ENCODE measurements at places on chromosomes 5 and 9.
A peak's percentile ranks its signal among the peaks of the same experiment; 100 is the strongest.

DNA sequence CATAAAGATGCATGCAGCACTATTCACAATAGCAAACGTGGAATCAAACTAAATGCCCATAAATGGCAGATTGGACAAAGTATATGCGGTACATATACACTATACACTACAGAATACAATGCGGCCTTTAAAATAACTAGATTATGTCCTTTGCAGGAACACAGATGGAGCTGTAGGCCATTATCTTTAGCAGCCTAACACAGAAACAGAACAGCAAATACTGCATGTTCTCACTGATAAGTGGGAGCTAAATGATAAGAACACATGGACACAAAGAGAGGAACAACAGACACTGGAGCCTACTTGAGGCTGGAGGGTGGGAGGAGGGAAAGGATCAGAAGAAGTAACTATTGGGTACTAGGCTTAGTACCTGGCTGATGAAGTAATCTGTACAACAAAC, 758.2 kb downstream of the TLE1 start:
- DNase-seq: no peak

GRCh38 chr5:41773799-41774198, 96.4 kb downstream of the OXCT1 start:
- no peak for DNase-seq

- no peak for DNase-seq
Measured at GRCh38 chr5:165185716-165186115, 1680.3 kb downstream of the MAT2B start.

GRCh38 chr5:113205323-113205722, 228.7 kb downstream of the DCP2 start:
- no peak for DNase-seq

GRCh38 chr5:1554410-1554967, 30.7 kb upstream of the LPCAT1 start:
- no peak for DNase-seq

DNA sequence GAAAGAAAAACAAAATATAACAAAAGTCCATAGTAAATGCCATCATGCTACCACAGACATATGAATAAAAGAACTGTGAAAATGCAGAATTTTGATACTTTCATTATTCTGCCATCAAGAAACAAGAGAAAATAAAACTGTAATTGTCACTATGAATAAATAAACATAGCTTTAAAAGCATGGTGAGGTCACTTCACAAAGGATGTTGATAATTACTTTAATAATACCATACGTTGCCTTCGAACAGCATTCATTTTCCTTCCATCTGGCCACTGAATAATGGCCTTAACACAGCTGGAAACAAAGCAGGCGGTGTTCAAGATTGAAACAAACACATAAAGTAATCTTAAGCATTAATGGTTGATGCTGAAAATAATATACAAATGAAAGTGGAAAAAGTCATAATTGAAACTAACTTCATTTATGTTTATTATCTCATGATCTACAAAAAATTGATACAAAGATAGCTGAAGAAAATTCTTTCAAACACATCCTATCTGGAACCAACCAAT, 102.0 kb downstream of the AGTPBP1 start:
- no peak for DNase-seq

DNA sequence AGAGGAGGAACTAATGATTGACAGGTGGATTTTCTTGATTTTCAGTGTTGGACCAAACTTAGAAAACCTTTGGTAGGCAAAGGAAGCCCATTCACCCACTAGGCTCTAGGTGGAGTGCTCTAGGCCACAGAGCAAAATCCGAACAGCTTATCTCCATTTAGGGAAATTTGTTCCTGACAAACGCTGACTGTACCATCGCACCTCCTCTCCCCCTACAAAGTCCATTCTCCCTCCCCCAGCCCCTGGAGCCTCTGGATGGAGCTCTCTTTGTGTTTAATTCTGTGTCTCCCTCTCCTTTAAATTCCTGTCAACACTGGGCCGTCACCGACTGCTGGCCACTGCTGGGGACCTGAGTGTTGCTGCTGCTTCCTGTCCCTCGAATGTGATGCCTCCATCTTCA, 350.1 kb upstream of the IRX2 start:
- DNase-seq: no peak

DNA sequence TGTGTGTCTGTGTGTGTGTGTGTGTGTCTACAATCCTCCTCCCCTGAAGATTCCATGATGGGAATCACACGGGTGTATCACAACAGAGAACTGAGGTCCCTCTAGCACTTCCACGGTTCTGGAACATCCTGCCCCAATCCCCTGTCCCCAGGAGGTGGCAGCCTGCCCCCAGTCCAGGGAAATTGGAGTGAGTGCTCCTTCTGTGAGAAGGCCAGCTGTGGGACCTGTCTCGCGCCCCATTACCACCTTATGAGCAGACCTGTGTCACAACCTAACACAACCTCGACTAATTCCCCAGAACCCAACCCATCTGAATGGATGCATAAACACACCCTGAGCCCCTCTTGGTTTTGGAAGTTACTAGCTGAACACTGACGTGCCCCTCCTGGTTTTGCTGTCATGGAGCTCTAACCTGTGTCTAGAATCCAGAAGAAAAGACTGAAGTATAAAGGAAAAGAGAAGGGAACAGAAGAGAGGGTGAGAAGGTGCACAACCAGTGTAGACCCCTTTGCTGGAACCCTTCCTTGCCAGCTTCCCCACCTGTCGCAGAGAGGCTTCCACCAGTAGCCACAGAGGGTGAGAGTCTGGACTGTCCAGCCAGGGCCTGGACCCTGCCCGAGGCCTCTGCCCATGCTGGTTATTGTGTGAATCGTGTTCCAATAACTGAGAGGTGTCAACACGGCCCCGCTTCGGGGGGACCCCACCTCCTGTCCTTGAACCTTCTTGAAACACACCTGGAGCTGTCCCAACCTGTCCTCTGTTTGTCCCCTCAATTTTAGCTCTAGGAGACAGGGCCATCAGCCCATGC, 3.4 kb downstream of the BTNL9 start:
- no peak for DNase-seq

DNA sequence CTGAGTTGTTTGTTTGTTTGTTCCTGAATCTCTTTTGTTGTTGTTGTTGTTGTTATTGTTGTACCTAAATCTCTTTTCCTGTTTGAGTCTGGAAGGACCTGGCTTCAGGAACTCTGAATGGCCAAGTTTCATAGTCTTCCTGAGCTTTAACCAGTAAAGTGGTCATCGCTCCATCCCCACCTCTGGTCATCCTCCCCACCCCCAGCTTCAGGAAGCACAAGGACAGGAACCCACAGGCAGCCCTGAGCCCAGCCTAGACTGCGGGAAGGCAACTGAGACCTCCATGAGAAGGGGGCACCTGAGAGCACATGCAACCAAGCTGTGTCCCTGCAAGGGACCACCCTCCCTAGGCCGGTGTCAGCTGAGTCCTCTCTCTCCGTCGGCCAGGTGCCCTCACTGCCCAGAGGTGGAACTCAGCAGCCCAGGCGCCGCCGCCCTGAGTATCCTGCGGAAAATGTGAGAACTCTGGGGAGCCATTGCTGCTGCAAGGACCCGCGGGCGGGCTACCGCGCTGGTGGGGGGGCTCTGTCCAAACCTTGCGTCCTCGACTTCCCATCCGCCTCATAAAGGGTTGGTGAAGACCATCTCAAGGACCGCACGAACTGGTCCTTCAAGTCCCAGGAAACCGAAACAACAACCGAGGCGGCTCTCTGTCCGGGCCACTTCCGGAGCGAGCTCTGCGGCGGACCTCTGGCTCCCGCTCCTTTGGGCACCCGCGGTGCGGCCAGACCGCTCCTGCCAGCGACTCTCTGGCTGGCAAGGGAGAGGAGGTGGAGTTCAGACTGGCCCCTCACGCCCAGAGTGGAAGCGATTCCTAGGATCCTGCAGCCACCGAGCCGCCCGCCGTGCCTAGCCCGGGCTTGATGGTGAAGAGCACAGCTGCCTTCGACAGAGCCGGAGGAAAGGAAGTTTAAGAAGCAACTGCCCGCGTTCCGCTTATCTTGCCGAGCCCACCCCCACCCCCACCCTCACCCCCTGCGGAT, 4.2 kb downstream of the BARX1 start:
- no peak for DNase-seq

DNA sequence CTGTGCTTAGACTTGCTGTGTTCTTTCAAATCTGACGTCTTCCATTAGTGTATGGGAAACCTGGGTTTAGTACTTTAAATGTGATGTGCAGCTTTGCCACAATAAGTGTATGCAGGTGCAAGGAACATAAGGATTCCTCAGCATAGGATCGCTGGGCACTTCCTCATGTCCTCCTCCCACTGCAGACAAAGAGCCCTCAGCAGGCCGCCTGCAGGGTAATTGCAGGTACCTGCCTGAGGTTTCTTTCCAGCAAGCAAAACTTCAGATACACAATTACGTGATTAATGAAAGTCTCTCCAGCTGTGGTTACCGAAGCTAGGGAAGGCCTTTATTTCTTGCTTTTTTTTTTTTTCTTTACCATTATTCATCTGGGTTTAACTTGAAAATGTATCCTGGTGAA, 233.1 kb downstream of the RFK start:
- no peak for DNase-seq

DNA sequence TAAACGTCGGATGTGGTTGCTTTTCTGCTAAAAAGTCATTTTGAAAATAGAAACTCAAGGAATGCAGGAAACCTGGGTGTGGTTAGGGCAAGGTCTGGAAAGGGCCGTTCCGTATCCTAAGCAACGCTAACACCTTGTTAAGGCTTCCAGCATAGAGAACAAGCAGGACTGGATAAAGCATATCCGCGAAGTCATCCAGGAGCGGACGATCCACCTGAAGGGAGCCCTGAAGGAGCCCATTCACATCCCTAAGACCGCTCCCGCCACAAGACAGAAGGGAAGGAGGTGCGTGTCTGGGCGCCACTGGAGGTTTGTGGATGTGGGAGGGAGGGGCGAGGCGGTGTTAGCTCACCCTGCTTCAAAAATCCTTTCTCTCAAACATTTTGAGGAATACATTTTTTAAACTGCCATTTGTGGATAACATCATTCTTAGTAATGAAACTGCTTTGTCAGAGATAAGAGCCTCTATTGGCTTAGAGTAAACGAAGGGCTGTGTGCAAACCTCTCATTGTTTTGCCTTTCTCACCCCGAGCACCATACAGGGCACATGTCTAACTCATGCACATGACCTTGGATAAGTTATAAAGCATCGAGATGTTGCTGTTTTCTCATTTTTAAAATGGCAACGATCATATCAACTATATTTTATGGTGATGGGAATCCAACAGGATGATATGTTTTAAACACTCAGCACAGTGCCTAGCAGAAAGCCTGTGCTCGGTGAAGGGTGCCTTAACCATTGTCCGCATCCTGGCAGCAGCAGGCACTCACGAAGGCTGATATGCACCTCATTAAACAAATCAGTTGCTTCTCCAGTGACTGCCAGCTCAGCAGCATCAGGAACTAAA, 175.7 kb upstream of the OTULINL start:
- DNase-seq: no peak

GRCh38 chr9:85292261-85292660, 449.5 kb downstream of the AGTPBP1 start:
- DNase-seq: no peak

DNA sequence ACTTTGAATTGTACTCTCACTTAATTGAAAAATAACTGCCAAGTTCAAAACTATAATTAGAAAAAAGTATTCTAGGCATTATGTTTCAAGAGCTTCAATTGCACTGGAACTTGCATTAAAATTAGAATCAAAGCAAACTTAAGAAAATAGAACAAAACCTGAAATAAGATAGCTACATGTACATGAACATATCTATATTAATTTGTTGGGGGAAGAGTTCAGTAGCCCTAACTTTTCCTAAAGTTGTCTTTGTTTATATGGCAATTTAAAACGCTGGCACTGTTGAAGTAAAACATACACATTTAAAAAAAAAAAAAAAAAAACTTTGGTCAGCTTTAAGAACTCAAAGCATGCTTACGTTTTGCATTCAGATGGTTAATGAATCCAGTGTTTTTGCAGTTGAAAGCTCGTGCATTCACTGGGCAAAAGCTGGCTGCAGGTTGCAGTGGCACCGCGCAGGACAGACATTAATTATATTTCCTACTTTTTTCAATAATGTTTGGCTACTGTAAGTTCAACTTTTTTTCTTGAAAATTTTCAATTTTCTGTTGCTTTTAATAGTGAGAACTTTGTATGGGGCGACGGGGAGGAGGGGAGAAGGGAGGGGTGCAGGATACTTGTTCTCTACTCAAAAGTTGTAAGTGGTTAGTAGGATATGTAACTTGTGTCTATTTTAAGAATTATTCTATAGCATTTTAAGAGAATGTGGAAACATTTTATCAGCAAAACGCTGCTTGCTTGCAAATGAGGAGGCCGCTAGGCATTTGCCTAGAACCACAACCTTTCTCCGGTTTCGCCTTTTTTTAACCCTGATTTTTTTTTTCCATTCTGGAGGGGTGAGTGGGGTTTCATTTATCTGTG, 3.9 kb downstream of the NR2F1 start:
- DNase-seq: no peak

- no peak for DNase-seq
Measured at GRCh38 chr5:168592014-168592368, 12.8 kb upstream of the PANK3 start.

- DNase-seq: no peak
Measured at GRCh38 chr5:127785098-127785927, 82.1 kb downstream of the CCDC192 start.

GRCh38 chr9:98339987-98340800, 84.7 kb upstream of the TBC1D2 start:
- DNase-seq: no peak

GRCh38 chr9:98881836-98882568, 61.7 kb upstream of the COL15A1 start:
- DNase-seq: no peak

DNA sequence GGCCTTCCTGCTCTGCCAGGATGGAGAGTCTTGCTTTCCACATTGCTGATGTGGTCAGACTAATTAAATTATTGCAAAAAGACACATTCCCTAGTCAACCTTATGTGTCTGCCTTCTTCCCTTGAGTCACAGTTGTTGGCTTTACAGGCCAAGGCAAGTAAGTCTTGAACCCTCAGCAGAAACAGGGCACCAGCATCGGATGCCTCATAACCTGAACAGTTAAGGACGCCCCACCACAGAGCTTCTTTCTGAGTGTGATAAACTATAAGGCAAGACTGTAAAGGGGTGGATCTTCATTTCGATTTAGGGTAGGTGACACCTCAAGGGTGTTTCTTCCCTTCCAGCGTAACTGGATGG, 670 bp upstream of the KIF2A start:
- no peak for DNase-seq

DNA sequence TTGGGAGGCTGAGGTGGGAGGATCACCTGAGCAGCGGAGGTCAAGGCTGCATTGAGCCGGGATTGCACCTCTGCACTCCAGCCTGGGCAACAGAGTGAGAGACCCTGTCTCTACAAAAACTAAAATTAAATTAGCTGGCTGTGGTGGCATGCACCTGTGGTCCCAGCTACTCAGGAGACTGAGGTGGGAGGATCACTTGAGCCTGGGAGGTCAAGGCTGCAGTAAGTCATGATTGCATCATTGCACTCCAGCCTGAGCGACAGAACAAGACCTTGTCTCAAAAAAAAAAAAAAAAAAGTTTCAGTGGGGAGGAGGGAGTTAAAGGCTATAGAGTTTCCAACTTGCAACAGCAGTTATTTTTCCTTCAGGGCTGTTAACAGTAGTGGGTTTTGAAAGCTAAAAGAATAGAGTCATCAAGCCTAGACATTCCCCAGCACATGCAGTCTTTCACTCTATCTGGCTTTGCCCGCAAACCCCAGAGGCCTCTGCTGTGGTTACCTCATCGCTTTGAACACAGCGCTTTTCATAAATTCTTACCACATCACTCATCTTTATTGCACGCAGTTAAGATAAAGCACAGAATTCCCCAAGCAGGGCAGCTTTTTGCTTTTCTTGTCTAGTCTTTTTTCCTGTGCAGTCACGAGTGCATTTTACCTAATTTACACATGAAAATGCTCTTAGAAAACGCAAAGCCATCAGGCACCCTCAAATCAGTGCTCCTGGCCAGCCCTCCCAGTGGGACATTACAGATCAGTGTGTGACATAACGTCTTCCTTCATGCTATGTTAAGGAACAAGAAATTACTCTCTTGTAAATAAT, 8.7 kb upstream of the SLC2A8 start:
- peak; percentile 76 for DNase-seq

Data from T-helper 2 cell (primary cell).